ENCODE measurements at places on chromosomes 7 and 10. TPM values are rescaled to one million over a fixed set of nuclear protein-coding genes. Genes with fewer than 3 reads are reported as not detected.

DNA sequence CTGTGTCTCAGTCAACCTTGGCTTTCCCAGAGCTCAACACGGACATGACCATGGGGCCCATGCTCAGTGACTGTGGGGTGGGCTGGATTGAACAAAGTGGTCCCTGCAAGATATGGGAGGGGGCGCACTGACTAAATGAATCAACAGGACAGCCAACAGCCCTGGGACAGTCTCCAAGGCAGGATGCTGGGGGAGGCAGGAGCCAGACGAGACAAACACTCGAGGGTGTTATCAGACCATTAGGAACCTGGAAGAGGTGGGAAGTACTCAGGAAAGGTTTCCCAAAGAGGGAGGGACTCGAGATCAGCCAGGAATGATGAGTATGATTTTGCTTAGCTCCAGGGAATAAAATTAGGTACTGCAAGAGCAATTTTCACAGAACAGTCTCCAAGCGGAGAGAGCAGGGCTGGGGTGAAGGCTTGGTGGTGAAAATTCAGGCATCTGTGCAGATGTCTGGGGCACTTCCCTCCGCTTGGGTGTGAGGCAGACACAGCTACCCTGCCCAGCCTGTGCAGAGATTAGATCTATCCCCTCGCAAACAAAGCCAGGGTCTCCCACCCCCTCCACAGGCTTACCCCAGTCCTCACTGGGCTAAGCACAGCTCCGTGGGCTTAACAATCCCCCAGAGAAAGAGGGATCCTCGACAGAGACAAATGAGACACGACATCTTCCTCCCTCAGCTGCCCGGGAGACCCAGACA, 261.1 kb upstream of the ZMIZ1 start:
- H3K36me3 ChIP-seq: no peaks in the 10 kb centered on the region
- no peak for DNase-seq
- H3K27ac ChIP-seq: no peak overlapping the region
- no peak overlapping the region for H3K4me3 ChIP-seq
- no peaks in the 10 kb centered on the region for H3K27me3 ChIP-seq

DNA sequence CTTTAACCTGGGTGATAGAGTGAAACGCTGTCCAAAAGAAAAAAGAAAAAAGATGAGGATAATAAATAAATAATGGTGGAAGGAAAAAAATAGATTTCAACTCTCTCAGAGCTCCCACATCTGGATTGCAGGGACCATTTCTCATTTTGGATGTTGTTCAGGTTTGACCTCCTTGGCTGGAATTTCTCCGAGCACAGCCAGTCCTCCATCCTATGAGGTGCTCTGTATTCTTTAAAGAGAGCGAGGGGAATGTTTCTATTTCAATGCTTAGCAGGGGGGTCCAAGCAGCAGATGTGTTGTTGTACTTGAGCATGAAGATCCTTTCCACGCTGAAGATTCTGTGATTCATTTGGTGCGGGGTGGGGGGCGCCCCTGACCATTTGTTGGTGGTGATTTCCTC, 17.7 kb upstream of the SEPHS1 start:
- no peaks in the 10 kb centered on the region for H3K27me3 ChIP-seq
- no peaks in the 10 kb centered on the region for H3K36me3 ChIP-seq
- no peak overlapping the region for H3K27ac ChIP-seq
- H3K4me3 ChIP-seq: no peak overlapping the region

- DNase-seq: no peak
- H3K4me1 ChIP-seq: no peaks in the 10 kb centered on the region
- H3K4me3 ChIP-seq: no peak overlapping the region
- no peak overlapping the region for H3K27ac ChIP-seq
- H3K36me3 ChIP-seq: no peaks in the 10 kb centered on the region
Observed at GRCh38 chr7:47702080-47702479, 120.2 kb upstream of the TNS3 start.

GRCh38 chr10:119542988-119543813, 682 bp upstream of the RGS10 start:
- peak; percentile 80 for DNase-seq
- peaks cover 10% of the 10 kb centered on the region for H3K4me1 ChIP-seq
- peak overlapping the region; percentile 72 for H3K4me3 ChIP-seq

GRCh38 chr7:158821171-158822031, 7.9 kb downstream of the ESYT2 start:
- H3K27ac ChIP-seq: peak overlapping the region; percentile 44
- no peaks in the 10 kb centered on the region for H3K4me1 ChIP-seq
- H3K36me3 ChIP-seq: no peaks in the 10 kb centered on the region
- no peaks in the 10 kb centered on the region for H3K27me3 ChIP-seq
- DNase-seq: no peak
- H3K4me3 ChIP-seq: no peak overlapping the region

- H3K27ac ChIP-seq: no peak overlapping the region
- DNase-seq: no peak
- no peaks in the 10 kb centered on the region for H3K36me3 ChIP-seq
Observed at GRCh38 chr10:68419376-68419775, 12.3 kb upstream of the RUFY2 start.

DNA sequence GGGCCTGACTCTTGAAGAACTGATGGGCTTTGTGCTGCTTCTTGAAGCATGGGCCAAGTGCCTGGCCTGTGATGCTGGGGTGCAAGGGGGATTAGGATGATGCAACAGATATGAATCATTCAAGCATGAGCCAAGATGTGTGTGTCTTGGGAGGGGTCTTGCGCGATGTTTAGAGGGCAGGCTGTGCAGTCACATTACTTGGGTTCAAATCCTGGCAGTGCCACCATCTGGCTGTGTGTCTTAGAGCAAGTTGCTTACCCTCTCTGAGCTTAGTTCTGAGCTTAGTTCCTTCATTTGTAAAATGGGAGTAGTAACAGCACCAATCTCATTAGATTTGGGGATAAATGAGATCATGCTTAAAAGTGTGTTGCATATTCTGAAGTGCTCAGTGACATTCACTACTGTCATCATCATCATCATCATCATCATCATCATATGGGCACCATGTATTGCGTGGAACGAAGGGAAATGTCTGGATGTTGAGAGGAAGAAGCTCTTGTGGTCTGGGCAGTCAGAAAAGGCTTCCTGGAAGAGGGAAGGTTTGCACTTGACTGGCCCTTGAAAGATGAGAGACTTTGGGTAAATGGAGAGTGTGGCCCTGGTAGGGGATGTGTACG, 9.3 kb downstream of the UNC5B start:
- H3K27me3 ChIP-seq: no peaks in the 10 kb centered on the region
- H3K36me3 ChIP-seq: no peaks in the 10 kb centered on the region
- H3K27ac ChIP-seq: no peak overlapping the region
- no peak overlapping the region for H3K4me3 ChIP-seq
- H3K4me1 ChIP-seq: no peaks in the 10 kb centered on the region

DNA sequence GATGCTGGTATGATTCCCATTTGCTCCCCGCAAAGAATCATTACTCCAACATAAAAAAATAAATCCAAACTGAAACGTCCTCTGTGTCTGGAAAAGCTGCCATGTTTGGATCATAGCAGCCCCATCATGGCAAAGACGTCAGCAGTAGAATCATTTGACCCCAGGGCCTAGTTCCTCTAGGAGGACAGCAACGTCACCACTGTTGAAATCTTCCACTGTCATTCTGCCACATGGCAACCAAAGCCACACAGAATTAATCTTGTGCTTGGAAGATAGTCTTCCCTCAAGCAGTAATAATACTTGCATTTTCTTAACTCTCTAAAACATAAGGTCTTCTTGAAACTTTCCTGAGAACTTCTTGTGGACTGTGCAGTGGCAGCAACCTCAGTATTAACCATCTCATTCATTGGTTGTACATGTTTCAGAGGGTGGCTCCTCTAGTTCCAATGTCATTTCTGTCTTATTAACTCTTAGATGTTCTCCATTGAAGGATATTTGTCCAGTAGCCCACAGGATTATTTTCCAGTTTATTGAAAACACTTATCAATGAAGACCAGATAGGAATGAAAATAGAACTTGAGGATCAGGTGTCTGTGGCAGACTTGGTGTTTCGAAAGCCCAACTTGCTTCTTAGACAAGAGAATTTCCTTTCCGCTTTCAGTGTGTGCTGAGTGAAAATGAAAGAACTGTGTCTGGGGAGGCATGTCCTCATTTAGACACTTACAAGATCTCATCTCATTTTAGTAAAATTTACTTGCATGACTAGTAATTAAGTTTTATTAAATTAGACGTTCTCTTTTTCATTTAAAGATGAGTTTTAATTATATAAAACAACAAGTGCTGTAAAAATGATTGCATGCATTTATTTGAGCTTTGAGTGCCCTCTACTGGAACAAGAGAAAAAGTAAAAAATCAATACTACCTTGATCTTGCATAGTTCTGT, 28.9 kb upstream of the INHBA start:
- no peak overlapping the region for H3K4me3 ChIP-seq
- H3K27me3 ChIP-seq: no peaks in the 10 kb centered on the region
- no peak overlapping the region for H3K27ac ChIP-seq
- no peaks in the 10 kb centered on the region for H3K36me3 ChIP-seq
- no peaks in the 10 kb centered on the region for H3K4me1 ChIP-seq
- no peak for DNase-seq

The CNNM1 gene
- 2.5 TPM for total RNA-seq

The C1QL3 gene
- not detected for total RNA-seq

The CPEB3 gene
- total RNA-seq: 9.9 TPM

The CAMK1D gene
- total RNA-seq: 6.4 TPM

The HMX3 gene
- total RNA-seq: 1.1 TPM

The ZNF25 gene
- total RNA-seq: 4.6 TPM

The CHST3 gene
- 9.1 TPM for total RNA-seq
